ENCODE measurements at places on chromosomes 1 and 21.

DNA sequence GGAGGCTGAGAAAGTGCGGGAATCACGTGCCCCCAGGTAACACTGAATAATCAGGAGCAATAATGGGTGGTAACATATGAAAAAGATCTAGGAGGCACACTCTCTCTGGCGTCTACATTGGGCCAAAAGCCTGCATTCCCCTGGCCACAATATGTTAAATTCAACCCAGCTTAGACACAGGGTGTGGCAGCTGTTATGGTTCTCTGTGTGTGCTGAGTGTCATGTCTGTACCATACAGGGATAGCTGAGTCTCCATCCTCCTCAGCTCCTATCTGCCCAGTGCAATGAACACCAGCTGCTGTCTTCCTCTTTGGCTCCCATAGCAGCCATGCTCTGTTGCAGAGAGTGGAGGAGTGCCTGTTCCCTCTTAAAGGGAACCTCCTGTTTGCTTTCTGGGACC lies 14.3 kb downstream of the S100A11 start:
- no peak for DNase-seq

DNA sequence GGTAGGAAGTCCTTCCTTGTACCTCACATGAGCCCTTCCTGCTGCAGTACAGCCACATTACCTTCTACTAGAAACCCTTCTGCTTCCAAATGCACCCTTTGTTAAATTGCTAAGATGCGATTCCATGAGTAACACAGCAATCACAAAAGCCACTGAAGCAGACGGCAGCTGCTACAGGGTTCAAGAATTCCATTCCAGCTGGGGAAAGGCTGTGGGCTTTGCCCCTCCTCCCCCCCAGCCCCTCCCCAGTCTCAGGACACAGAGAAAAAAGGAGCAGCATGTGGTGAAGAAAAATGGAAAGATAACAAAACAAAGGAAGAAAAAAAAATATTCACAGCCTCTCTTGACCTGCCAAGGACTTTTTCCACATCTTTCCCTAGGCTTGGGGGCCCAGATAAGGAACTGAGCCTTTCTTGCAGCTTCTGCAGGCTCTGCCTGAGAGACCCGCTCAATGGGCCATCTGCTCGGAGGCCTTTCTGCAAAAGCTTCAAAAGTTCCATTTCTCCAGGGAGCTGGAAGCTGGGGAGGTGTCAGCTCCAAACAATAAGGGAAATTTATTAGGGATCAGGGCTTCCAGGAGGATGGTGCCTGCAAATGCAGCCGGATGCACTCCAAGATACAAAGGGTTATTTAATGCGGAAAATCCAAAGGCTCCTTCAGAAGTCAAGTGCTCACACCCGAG lies 72.1 kb downstream of the SYT2 start:
- no peak for DNase-seq

- no peak for DNase-seq
Observed at GRCh38 chr1:98398649-98399048, 262.9 kb upstream of the SNX7 start.

GRCh38 chr1:54577612-54578011 lies 29.6 kb downstream of the ACOT11 start:
- no peak for DNase-seq

DNA sequence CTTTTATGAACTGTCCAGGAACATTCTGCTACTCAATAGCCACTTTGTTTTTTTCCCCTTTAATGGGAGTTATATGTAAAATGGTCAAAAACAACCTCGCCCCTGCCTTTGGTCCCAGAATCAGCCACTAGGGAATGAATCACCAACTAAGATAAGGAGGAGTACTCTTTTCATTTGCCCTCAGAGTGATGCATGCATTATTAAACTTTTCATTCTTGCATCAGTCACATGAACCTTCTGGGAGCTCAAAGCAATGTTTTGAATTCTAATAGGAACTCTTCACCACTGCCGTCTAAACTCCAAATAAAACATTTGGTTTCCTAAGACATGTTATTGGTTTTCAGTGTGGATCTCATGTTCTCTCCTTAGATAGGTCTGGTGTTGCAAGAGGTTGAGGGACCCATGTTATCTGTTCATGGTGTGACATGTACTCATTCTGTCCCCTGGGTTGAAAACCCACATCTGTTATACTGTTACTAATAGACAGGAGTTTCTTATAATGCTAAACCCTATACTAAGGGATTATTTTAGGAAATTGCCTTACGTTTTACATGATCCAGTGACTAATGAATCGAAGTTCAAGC lies 17.8 kb upstream of the HSD17B7 start:
- no peak for DNase-seq

- no peak for DNase-seq
Observed at GRCh38 chr1:77704736-77705135, 22.3 kb upstream of the ZZZ3 start.

- DNase-seq: no peak
Observed at GRCh38 chr1:2095981-2096736, 45.9 kb downstream of the PRKCZ start.

GRCh38 chr1:218459878-218460711 lies 115.0 kb downstream of the TGFB2 start:
- no peak for DNase-seq

- DNase-seq: no peak
Observed at GRCh38 chr1:12141163-12141850, 25.5 kb upstream of the TNFRSF1B start.

GRCh38 chr1:27922272-27922671 lies 12.5 kb upstream of the SMPDL3B start:
- DNase-seq: no peak

GRCh38 chr21:38286739-38287471 lies 30.1 kb downstream of the KCNJ15 start:
- DNase-seq: no peak

DNA sequence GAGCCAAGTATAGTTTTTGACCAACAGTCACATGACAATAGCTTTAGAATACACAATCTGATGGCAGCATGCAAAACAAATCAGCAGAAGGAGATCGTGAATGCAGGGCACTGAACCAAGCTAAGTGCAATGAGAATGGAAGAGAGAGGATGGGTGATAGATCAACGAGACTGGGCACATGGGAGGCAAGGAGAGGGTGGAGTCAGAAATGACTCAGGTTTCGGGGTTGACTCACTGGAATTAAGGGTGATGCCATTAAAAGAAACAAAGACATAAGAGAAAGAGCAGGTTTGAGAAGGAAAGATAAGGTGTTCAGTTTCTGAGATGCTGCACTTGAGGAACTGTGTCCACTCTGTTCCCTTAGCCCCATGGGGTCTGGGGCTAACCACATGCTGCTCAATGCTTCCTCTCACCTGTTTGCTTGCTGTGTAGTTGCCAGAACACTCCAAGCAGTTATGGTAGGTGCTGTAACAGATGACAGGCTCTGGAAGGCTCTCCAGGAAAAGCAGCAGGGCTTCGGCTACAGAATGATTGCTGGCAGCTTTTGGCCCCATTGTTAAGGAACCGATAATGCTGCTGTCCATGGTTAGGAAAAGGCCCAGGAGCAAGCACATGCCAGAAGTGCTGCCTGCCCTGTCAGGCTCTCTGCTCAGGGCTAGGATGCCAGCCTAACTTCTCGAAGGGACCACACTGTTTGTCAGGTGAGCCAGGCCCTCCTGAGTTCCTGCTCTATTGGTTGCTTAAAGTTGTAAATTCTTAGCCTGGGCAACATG lies 6.1 kb upstream of the MTF1 start:
- DNase-seq: no peak

GRCh38 chr1:108096089-108096488 lies 104.1 kb downstream of the SLC25A24 start:
- no peak for DNase-seq

GRCh38 chr1:203379825-203380224 lies 28.9 kb upstream of the FMOD start:
- no peak for DNase-seq

DNA sequence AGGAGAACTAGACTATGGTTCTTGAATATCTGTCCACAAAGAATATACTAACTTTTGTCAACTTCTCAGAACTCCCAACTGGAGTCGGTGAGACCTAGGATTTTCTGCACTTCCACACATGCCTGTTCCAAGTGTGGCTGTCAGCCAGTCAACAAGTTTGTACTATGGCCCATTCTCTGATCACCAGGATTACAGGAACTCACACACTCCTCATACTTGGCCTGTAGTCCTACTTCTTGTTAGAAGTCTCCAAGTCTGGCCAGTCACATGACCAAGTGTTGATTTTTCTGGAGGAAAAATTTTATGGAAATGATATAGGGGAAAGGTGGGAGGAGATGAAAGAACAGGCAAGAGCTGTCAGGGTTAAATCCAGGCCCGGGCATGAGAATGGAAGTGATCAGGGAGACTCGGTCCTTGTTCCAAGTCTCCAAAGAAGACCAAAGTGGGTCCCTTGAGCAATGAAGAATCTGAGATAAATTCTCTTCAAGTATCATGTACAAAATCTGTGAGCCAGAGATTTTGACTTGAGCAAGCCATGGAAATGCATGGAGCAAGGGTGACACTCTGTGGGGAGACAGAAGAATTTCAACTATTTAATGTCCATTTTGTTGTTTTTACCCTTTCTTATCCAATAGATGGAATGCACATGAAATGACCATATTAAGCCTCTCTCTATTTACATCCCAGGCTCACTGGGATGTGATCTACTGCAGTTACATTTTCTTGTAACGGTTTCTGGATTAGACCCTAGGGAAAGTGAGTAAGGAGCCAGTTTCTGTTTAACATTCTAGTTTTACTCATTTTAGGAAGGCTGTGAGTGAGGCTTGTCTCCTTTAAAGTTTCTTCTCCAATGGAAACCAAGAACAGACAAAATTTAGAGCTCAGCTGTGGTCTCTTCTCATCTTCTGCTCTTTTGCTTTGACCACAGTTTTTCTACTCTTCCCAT lies 320.9 kb downstream of the ASTN1 start:
- no peak for DNase-seq

GRCh38 chr1:119440721-119441307 lies 25.9 kb downstream of the HSD3B2 start:
- no peak for DNase-seq

DNA sequence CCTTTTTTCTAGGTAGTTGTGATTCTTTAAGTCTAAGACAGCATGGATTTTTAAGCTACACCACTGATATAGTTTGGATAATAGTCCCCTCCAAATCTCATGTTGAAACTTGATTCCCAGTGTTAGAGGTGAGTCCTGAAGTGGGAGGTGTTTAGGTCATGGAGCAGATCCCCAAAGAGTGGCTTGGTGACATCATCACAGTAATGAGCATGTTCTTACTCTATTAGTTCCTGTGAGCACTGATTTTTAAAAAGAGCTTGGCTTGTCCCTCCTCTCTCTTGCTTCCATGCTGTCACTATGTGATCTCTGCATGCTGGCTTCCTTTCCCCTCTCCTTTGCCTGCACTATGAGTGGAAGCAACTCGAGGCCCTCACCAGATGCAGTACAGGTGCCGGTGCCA lies 115.5 kb downstream of the LEPR start:
- DNase-seq: no peak

- no peak for DNase-seq
Observed at GRCh38 chr1:5492846-5493245, 499.4 kb downstream of the NPHP4 start.

DNA sequence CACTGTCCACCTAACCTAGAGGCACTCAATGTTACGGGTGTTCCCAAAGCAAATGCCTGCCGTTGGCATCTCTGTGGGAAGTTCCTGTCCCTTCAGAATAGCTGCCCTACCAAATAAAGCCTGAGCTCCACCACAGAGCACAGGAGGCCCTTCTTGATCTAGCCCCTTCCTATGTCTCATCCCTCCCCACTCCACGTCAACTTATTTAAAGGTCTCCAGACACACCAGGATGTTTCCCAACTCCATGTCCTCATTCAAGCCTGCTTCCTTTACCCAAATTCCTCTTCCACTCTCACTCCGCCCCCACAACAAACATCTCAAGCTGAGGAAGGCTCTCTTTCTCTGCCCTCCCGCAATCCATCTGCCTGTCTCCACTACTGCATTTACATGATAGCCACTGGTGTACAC lies 87.7 kb downstream of the TGFBR3 start:
- DNase-seq: no peak

GRCh38 chr1:210618369-210618768 lies 289.7 kb downstream of the HHAT start:
- no peak for DNase-seq

DNA sequence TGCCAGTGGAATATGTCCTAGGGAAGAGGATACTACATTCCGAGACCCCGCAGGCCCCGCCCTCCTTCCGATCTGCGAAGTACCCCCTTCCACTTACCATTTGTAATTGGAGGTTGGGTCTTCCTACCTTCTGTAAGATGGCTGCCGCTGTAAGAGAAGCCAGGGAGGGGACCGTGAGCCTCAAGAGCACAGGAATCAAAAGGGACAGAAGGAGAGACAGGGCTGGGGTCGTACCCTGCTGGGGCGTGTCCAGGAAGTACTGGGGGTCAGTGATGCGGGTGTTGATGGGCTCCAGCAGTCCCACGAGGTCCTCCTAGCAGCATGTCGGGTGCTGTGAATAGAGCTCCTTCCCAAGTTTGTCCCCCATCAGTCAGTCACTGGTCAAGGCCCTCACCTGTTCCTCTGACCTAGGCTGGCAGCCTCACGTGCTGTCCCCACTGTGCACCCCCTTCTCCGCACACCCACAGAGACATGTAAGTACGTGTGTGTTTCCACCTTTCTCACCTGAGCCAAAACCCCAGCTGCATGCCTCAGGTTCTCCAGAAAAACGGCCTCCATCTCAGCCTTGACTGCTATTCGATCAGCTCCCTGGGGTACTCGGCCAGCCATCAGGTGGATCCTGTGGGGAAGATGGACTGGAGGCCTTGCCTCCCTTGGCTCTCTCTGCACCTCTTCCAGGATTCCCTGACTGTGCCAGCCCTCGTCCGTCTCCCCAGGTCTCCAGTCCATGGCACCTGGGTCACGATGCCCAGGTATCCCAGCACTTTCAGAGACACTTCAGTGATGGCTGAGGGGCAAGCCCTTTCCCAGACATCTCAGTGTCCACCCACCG lies 1.8 kb downstream of the HYI start:
- DNase-seq: peak; percentile 87

DNA sequence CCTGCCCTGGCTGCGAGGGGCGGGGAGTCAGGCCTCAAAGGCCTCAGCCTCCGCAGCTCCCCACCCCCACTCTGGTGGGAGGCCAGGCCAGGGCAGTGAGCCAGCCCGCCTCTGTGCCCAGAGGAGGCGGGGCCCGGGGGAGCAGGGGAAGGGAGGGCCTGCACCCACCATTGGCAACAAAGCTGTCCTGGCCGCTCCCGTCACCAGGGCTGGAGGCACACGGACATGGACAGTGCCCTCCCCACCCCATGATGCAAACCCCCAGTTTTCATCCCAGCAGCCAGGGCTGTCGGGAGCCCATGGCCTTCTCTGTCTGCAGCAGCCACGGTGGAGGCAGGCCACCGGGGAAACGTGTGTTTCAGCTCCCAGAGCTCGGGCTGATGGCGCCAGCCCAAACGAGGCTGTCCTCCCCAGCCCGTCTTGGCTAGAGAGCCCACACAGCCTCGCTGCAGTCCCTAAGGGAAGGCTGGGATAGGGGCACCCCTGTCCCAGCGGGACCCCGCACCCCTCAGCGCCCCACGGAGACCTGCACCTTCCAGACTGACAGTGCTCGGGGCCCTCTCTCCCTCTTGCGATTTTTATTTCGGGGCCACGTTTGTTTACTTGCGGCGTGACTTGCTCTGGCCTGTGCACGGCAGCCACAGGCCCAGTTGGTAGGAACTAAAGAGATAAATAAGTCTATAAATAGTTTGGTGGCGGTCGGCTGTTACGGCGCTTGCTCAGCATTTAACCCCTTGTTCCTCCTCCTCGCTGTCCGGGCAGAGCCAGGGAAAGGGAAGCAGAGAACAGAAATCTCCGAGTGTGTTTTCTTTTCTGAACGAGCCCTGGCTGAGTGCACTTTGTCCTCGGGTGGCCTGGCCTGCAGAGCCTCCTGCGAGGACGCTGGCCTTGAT lies 101.8 kb downstream of the PRDM16 start:
- DNase-seq: no peak

Measured in vagina (tissue), 2 donors.